Fibroblast of the aortic adventitia (primary cell): ENCODE measurements at places on chromosomes 3 and 15. TPM values are rescaled to one million over a fixed set of nuclear protein-coding genes. Genes with fewer than 3 reads are reported as not detected.

DNA sequence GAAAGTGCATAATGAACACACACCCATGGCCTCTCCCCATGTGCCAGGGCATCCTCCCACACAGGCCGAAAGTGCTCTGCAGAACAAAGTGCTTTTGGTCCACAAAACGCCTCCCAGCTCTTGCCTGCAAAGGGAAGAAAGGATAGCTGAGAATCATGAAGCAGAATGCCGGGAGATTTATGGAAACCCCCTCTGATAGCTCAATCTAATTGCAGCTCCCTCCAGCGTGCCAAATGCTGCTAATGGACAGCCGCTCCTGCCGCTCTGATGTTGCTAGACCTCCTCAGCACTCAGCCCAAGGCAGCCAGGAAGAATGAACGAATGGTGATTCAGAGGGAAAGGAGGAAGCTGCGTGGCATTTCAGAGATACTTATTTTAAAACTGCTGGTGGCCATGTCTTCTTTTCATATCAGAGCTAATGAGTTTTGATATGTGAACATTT is 145.3 kb downstream of the TJP1 start:
- DNase-seq, result peak; percentile 45

- no peak for DNase-seq
Observed at GRCh38 chr3:76245073-76245472, 459.7 kb upstream of the ZNF717 start.

DNA sequence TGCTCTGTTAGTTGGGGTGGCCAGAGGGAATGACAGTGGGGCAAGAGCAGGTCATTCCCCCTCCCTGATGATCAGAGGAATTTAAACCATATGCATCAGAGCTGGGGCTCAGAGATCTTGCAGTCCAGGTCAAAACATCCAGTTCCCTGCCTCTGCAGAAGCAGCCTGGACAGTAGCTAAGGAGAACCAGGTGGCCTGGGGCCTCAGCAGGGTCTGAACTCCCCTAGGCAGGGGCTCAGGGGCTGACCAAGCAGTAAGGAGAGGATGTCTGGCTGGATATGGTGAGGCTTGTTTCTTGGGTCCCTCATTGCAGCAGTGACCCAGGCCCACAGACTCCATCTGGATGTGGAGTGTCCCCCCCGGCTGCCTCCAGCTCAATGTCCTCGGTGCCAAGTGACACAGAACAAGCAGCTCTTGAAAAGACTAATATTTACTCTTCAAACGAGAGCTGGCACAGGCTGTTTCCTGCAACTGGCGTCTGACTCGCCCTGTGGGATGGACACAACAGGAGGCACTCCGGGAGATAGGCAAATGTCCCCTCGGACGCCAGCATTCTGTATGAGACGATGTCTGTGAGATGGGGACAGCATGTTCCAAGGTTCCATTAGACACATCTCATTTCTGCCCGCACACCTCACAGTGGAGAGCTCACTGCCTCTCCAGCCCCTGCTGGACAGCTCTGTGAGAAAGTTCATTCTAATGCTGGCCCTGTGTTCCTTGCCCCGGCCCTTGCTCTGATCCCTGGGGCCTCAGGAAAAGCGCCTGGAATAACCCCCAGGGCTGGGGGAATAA is 37.1 kb downstream of the SEC22C start:
- no peak for DNase-seq

The DGKG gene
- total RNA-seq, result 0.08 and 0.27 TPM in 2 replicates

GRCh38 chr3:76203578-76203977 is 418.2 kb upstream of the ZNF717 start:
- no peak for DNase-seq
